ENCODE measurements at places on chromosomes 4 and X.

DNA sequence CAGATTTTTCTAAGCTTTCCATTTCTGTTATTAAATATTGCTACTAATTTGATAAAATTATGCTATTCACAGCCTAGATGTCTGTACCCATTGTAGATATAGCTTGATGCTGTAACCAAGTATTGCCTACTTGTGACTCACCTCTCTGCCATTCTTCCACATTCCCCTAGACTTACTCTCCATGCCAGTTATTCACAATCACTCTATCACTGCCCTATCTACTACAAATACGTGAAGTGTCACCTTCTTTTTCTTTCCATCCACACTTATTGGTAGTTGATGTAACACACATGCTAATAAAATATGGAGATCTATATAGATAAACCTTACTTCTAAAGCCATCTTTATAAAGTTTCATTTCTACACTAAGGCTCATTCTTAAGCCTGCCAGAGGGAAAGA lies 179.4 kb upstream of the PACRGL start:
- no peak for DNase-seq

DNA sequence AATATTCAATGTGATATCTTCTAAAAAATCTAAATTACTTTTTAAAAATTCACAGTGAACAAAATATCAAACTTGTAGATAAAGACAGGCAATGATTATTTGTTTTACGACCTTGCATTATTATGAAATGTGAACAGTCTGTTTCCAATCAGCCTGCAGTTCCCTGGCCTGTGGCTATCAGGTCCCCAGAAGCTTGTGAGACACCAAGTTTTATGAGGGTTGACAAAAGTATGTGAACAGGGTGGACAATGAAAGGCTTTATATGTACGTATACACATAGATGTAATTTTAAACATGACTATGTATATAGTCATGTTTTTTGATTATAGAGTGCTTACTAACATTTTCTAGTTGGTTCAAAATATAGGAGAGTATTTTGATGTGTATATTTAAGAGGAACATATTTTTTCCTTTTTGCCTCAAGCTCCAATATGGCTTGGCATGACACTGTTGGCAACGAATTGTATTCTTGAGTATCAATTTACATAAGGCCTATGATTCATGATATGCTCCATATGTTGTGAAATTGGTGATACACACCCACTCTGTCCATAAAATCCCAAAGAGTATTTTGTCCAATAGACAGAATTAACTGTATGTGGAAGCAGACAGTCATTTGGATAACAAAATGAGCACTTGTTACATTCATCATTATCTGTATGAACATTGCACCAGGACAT lies 55.7 kb downstream of the BTC start:
- no peak for DNase-seq

GRCh38 chrX:137290011-137290410 lies 256.2 kb upstream of the GPR101 start:
- DNase-seq: no peak

DNA sequence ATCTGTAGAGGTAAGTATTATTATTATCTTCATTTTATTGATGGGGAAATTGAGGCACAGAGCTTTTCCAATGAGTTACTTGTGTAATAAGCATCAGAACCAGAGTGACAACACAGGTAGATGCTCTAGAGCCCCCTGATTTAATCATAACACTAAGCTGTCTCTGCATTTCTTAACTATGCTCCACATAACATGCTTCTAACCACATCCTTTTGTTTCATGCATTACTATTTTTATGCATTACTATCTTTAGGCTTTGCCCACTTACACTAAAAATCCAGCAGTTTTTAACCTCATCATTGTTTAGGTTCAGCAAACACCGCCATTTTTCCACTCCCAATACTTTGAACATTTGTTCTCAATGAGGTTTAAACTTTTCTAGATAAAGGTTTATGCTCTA lies 1900.8 kb upstream of the PCDH10 start:
- DNase-seq: no peak

- no peak for DNase-seq
Measured at GRCh38 chr4:53917729-53918128, 146.7 kb downstream of the CHIC2 start.

GRCh38 chrX:9558615-9559014 lies 93.8 kb downstream of the TBL1X start:
- no peak for DNase-seq

- no peak for DNase-seq
Measured at GRCh38 chr4:40043786-40044185, 12.9 kb upstream of the N4BP2 start.

DNA sequence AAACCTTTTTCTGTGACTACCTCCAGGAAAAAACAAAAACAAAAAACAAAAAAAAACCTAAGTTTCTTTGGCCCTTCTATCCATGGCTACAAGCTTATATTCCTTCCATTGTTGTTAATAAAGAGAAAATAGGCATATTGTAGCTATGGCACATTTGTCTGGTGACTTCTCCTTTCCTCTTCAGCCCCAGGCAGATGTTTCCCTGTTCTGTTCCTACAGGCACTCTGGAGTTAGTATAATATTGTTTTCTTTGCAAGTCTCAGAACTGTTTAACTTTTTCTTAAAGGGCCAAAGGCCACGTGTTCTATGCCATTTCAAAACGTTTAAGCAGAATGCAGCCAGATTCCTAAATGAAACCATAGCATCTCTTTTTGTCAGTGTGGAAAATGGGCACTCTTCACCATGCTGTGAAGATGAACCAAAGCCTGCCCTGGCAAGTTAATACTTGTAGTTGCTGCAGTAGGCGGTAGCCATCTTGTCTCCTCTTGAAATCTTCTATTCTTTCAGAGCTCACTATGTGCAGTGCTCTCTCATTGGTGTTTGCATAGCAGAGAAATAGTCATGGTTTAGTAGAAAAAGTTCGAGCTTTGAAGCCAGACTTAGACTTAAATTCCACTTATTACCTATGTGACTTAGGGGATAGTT lies 44.8 kb upstream of the MTMR1 start:
- DNase-seq: no peak

DNA sequence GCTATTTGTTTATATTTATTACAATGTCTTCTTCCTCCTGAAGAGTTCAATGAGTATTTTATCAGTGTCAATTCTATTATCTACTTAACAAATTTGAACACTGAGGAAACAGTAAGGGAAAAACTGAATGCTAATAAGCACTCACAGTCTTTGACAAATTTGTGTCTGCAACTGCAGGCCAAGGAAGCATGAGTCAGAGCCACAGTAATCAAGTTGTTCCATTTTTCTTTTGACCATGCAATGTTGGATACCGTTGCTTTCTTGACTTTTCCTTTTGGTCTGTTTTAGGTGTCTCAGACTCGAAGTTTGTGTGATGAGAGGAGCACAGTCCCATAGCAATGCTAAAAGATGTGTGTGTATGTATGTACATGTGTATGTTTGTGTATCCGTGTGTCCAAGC lies 359.6 kb downstream of the IL1RAPL1 start:
- no peak for DNase-seq

GRCh38 chr4:13522282-13523104 lies 21.8 kb downstream of the NKX3-2 start:
- no peak for DNase-seq

DNA sequence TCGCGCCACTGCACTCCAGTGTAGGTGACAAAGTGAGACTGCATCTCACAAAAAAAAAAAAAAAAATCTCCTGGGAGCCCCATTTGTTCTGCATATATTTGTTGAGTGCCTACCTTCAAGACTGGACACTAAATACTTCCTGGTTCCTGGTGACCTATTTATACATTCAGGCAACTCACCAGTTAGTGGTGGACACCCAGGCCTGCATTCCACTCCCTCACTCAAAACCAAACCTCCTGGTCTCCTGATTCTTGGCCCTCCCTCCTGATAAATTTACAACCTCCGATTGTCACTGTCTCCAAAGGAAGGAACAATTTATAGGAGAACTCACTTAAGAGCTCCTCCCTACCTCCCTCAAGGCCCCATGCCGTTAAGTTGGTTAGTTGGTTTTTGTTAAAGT lies 3.1 kb downstream of the SYAP1 start:
- DNase-seq: peak; percentile 76

- DNase-seq: no peak
Measured at GRCh38 chr4:118740869-118741268, 55.7 kb downstream of the METTL14 start.

DNA sequence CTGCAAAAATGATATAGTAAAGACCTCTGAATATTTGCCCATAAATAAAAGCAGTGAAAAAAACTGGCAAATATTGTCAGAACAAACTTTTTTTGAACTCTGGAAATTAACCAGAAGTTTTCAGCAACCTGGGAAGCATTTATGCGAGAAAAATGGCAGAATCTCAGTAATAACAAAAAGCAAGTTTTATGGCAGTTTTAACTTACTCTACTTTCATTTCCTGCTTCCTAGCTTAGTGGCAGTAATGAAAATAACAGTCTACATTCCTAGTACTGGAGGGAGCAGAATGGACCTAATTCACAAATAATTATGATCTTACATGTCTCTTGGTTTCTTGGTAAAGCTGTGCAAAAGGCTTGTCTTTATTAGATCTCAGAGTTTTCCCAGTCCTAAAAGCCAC lies 460.1 kb downstream of the NAF1 start:
- no peak for DNase-seq

- peak; percentile 12 for DNase-seq
Measured at GRCh38 chr4:53119680-53120079, 246.2 kb downstream of the SCFD2 start.

DNA sequence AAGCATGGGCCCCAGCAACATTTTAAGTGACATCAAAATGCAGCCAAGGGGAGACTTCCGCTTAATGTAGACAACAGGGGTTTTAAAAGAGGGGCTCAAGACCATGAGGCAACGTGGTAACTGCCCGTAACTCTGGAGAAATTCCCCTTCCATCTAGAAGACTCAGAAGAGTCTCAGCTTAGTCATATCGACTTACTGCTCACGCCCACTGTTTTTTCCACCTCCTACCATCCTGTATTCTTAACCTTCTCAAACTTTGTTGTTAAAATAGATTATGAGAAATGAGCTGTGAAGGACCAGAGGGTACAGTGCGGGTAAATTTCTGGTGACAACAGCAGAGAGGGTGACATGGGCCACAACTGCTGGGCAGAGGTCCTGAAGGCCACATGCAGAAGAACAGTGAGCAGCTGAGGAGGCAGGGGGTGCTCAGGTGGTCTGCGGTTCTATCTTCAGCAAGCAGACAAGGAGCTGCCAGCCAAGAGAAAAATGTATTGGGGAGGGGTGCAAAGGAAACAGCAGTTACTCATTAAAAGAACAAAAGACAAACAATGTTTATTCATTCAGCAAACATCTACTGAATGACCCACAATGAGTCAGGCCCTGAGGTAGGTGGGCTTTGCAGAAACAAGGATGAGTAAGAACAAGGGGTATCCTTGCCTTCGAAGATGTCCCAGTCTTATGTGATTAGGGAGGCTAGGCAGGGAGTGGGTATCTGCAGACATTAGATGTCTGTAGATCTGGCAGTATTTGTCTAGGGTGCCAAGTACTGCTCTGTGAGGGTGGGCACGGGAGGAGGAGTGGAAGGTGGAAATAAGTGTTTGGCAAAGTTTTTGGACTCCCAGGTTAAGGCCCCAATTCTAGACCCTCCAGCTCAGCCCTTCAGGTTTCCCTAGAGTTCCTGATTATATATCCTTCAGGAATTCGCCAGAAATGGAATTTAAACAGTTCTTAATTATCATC lies 175.3 kb downstream of the TSPAN5 start:
- DNase-seq: peak; percentile 54

DNA sequence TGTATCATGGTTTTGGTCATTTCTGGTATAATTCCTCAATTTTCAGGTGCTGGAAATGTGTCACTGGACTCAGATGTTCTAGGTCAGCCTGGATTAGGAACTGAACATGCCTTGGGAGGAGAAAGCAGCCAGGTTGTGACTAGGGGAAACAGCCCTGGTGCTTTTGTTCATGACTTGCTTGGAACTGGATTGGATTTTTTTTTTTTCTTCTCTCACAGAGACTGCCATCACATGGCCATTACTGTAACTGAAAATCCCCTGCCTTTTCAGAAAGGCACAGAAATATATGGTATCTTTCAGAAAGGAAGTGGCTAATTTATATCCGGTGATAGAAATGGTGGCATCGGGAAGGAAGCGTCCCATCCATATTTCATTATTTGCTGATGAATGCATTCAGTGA lies 34.6 kb downstream of the SEPTIN11 start:
- peak; percentile 44 for DNase-seq

DNA sequence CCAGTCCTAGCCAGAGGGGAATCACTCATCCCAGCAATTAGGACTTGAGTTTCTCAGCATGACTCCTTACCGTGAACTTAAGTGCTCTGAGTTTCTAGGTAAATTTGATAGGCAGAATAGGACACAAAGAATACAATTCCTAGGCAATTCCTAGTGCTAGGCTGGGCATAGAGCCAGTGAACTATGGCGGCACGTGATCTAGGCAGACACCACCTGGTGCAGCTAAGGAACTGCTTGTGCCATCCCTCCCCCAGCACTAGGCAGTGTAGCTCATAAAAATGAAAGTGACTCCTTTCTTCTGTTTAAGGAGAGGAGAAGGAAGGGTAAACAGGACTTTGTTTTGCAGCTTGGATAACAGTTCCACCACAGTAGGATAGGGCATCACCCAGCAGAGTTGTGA lies 736.3 kb upstream of the PCDH7 start:
- no peak for DNase-seq

DNA sequence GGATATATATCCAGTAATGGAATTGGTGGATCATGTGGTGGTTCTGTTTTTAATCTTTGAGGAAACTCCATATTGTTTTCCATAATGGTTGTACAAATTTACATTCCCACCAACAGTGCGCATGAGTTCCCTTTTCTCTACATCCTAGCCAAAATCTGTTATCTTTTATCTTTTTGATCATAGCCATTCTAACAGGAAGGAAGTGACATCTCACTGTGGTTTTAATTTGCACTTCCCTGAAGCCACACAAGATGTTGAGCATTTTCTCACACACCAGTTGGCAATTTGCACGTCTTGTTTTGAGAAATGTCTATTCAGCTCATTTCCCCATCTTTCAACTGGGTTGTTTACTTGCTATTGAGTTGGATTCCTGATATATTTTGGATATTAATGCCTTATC lies 194.9 kb downstream of the CBLL2 start:
- no peak for DNase-seq

GRCh38 chr4:6720202-6720699 lies 4.3 kb downstream of the BLOC1S4 start:
- peak; percentile 53 for DNase-seq

- DNase-seq: no peak
Measured at GRCh38 chrX:40245488-40246071, 147.8 kb upstream of the BCOR start.

DNA sequence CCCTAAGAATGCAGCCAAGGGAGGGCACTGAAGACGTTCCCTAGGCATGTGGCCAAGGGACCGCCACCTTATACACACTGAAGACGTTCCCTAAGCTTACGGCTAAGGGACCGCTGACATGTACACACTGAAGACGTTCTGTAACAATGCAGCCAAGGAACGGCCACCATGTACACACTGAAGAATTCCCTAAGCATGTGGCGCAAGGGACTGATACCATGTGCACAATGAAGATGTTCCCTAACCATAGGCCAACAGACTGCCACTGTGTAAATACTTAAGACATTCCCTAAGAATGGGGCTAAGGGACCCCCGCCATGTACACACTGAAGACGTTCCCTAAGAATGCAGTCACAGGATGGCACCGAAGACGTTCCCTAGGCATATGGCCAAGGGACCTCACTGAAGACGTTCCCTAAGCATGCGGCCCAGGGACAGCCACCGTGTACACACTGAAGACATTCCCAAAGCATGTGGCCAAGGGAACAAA lies 36.1 kb downstream of the DHRSX start:
- no peak for DNase-seq

Measured in Caki2 (cell line).